Fibroblast of lung (primary cell): ENCODE measurements at places on chromosomes 5 and 9. TPM values are rescaled to one million over a fixed set of nuclear protein-coding genes. Genes with fewer than 3 reads are reported as not detected.

GRCh38 chr9:127931092-127931881 lies 710 bp upstream of the PIP5KL1 start:
- DNase-seq: peak; percentile 79

DNA sequence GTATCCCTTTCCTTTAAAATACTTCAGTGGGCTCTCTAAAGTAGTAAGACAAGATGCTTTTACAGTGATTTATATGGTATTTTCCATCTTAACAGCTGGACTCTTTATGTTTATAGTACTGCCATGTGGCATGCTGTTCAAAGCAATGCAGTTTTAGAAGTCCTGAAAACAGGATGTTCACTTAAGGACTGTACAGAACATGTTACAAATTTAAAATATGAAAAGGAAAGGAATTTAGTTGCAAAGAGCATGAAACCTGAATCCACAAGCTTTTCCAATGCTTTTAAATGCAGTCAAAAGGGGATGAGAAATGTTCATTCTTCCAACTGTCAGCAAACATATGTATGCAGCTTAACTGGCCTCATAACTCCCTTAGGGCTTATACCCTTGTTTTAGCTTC lies 580.2 kb downstream of the EFNA5 start:
- DNase-seq: peak; percentile 46

TMEFF1 gene
- 1.8 and 2.5 TPM in 2 replicates for total RNA-seq

DNA sequence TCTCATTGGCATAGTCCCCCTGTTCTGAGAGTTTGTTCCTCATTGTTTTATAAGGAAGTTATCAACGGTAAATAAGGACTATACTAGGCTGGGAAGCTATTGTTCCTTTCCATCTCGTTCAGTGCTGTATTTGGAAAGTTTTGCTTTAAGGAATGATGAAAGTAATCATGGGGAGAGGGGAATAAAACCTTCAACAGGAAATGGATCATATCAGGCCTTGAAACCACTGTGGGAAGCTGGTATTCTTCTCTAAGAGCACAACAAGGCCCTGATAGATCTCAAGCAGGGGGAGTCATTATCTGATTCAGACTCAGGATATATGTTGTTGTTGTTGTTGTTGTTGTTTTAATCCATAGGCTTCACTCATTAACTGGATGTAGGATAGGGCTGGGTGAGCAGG lies 474.5 kb downstream of the ENC1 start:
- DNase-seq: peak; percentile 63

- DNase-seq: no peak
These were observed 87.9 kb upstream of the IFNK start for GRCh38 chr9:27436234-27436633.
